ENCODE measurements at places on chromosomes 1 and 21.
A peak's percentile ranks its signal among the peaks of the same experiment; 100 is the strongest.

DNA sequence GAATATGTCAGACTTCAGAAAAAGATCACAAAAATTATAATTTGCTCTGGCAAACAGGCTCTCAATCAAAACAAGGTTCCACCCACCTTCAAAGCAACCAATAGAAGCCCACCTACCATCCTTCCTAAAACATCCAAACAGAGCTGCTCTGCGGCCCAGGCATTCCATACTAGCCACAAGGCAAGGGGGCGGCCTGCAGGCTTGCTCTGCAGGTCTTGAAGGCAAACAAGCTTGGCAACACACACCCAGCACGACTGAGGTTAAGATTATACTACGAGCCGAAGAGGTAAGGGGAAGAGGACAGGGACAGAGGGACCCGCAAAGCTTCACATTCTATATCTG is 207.3 kb downstream of the SLC45A1 start:
- no peak for DNase-seq

- no peak for DNase-seq
Observed at GRCh38 chr1:216462066-216462775, 39.0 kb upstream of the USH2A start.

GRCh38 chr1:165025805-165026204 is 330.7 kb downstream of the LMX1A start:
- no peak for DNase-seq

DNA sequence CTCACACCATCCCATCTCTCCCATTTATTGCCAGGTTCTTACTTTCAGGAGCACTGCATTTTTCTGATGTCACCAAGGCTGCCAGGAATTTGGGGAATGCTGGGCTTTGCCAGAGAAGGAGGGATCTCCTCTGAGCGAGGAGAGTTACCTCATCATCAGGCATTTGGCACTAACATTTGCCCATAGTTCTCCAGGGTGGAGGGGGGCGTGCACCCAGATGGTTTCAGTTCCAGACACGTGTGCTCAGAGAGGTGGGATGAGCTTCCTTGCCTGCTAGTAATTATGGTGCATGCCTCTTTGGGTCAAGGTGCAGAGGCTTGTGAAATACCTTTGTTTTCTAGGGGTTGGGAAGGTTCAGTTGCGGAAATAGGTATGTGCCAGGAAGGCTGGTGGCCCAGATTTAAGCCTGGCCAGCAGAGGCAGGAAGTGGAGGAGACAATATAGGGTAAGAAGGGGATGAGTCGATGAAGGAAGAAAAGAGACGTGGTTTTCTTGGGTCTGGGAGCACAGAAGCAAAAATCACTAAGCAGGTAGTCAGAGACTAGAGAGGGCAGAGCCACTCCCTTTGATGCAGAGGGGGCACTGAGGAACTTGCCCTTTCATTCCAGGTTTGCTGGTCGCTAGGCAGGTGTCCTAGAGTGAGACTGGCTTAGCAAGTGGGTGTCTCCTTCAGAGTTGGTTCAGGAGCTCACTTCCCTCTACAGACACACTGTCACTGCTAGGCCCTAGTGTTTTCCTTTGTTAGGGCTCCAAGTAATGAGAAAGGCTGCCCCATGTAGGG is 7.2 kb downstream of the TUFT1 start:
- DNase-seq = peak; percentile 81

DNA sequence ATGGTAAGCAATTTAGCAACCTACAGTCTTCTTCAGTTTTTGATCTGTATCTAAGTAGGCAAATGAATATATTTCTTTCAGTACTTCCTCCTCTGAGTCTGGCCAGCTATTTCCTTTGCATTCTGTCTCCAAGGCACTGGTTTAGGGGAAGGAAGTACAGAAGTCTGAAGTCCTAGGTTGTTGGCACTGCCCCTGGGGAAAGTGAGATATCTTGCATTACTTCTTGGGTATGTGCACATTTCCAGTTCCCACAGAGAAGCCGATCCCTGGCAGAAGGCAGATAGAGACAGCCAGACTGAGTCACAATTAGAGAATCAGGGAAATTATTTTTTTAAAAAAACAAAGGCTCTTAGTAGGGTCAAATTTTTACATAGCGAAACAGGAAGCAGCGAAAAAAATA is 98.8 kb downstream of the RASAL2 start:
- DNase-seq = peak; percentile 36

DNA sequence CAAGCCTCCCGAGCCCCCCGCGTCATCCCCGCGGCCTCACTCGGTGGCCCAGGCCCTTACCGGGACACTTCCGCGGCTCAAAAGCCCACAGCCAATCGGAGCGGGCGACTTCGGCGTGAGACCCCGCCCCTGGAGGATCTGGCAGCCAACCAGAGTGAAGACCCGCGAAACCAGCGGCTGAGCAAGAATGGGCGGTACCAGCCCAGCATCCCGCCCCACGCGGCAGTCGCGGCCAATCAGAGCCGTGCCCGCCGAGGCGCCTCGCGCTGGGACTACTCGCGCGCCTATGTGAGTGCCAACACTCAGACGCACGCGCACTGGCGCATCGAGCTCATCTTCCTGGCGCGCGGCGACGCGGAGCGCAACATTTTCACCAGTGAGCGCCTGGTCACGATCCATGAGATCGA is 22.5 kb downstream of the DISP3 start:
- DNase-seq = no peak

Measured in transverse colon (tissue), 4 donors.